Activated naive CD4-positive, alpha-beta T cell (primary cell): ENCODE measurements at places on chromosomes 1 and 21.

GRCh38 chr1:236353813-236354212 lies 40.3 kb upstream of the EDARADD start:
- no peak for DNase-seq

DNA sequence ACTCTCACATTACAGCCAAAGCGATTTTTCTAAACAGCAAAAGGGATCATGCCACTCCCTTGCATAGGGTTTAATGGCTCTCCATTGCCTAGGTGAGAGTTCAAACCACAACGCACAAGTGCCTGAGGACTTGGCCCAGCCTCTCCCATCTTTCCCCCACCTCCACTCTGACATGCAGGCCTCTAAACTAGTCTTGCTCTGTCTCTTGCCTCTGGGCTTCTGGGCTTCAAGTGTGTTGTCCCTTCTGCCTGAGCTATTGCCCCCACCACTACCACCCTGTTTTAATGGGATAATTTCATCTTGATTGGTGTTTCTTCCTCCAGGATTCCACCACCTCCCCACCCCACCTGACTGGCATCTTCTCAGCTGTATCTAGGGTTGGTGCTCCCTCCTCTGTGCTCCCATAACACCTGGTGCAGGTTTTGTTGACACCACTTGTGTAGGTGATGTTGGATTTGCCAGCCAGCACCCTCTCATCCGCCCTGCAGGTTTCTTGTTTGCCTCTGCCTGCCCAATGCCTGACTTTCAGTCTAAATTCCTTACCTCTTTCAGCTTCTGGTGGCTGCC lies 2.7 kb upstream of the ZBTB21 start:
- no peak for DNase-seq

- no peak for DNase-seq
Measured at GRCh38 chr1:67803380-67804279, 29.6 kb downstream of the GNG12 start.

- DNase-seq = no peak
Measured at GRCh38 chr21:28883931-28884330, 108.7 kb downstream of the LTN1 start.

DNA sequence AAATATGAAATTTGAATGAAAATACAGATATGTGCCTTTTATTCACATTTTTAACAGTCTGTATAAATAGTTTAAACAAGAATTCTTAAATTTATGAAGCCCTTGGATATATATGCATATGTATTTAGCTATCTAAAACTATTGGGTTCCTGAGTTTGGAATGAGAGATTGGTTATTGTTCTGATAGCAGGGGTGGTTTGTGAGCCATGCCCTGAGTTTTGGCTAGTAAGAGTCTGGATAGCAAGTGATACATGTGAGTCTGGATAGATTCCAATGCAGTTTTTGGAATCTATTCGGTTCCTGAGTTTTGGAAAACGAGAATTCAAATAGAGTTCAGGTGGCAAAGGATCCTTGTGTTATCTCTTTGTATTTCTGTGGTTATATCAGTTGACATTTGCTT lies 2.8 kb downstream of the MAN1A2 start:
- DNase-seq = no peak

DNA sequence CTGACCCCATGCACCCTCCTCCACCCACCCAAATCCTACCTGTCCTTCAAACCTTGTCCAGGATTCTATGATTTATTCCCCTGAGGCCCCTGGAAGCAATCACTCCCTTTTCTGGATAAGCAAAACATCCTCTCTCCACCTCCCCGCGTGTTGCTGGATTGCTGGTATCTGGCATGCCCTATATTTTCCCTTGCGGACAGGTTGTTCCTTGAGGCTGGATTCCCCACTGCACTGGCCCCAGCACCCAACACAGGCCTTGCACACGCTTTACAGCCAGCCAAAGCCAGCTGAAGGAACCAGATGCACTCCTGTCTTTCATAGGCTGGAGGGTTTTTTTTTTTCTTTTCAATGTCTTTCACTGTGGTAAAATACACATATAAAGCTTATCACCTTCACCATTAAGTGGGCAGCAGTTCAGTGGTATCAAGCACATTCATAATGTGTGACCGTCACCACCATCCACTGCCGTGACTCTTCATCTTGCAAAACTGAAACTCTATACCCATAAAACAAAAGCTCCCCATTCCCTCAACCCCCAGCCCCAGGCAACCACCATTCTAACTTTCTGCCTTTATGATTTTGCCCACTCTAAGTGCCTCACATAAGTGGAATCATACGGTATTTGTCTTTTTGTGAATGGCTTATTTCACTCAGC lies 50.9 kb downstream of the TOR1AIP2 start:
- DNase-seq = no peak

- no peak for DNase-seq
Measured at GRCh38 chr1:119827010-119827409, 15.8 kb upstream of the REG4 start.

DNA sequence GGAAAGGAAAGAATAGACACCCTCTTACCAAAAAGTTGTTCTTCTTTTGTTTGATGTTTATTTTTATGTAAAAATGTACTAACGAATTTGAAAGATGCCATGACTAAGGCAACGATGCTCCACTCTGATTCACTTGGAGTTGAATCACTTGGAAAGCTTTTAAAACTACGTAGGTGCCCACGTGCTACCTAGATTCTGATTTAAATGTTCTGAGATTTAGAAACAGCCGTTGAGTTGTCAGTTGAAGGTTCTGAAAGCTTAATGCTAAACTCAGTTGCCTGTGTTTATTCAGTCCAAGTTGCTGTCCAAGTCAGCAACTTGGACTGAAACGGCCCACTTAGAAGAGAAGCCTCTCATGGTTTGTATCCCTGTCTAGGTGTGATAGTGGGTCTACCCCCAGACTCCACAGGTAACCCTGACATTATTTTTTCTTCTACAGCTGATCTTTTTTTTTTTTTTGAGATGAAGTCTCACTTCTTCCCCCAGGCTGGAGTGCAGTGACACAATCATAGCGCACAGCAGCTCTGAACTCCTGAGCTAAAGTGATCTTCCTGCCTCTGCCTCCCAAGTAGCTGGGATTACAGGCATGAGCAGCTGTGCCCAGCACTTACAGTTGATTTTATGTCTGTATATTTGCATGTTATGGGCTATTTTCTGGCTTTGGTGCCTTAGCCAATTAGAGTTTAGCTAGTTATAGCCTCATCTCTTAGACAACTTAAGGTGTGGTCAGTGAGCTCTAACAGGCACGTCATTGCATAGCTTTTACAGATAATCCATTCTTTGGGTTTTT lies 1.4 kb upstream of the VAMP4 start:
- no peak for DNase-seq

DNA sequence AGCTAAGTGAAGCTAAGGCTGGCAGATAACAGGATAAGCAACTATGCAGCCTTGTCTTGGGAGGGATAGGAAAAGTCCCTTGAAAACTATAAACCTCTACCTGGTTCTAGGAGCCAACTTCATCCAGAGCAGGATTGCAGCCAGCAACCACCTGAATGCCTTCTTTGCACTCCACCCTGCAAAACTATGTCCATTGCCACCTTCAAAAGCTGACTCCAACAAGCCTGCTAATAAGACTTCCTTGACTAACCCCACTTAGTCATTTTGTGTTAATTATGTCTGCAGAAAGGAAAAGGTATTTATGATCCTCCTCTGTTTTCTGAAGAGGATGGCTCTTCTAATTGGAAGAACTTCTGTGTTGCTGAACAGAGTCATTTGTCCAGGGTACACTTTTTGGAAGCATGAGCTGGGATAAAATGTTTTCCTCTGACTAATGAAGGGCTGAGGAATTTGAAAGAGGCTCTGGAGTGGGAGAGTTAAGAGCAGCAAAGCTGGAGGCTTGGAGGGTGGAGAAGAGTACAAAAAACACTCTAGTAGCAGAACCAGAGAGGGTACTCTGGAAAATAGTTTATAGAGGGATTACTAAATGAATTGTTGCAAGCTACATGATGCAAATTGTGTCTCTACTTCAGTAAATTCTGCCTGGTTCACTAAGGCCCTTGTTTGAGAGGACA lies 9.6 kb upstream of the RIMKLA start:
- no peak for DNase-seq

DNA sequence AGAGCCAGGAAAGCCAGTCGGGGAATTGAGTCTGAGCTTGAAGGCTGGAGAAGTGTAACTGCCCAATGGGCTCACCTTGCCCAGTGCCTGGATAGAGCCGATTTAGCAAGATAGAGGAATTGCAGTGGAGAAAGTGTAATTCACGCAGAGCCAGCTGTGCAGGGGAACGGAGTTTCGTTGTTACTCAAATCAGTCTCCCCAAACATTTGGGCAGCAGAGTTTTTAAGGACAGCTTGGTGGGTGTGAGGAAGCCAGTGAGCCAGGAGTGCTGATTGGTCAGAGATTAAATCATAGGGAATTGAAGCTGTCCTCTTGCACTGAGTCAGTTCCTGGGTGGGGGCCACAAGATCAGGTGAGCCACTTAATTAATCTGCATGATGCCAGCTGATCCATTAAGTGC lies 28.4 kb upstream of the NLRP3 start:
- no peak for DNase-seq

DNA sequence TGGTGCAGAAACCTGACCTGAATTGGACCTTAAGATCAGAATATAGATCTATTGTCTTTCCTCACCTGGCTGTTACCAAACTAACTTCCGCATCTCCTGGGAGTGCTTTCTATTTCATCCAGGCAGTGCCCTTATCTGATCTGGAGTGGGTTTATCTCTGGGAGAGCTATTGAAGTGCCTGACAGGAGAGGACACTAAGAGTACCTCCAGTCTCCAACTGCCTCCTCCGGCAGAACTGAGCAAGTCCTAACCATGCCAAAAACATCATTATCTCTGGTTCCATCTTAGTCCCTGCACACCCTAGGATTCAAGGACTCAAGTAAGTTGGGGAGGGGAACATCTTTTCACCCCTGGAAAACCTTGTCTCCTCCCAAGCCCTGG lies 12.4 kb upstream of the KCNJ15 start:
- no peak for DNase-seq

DNA sequence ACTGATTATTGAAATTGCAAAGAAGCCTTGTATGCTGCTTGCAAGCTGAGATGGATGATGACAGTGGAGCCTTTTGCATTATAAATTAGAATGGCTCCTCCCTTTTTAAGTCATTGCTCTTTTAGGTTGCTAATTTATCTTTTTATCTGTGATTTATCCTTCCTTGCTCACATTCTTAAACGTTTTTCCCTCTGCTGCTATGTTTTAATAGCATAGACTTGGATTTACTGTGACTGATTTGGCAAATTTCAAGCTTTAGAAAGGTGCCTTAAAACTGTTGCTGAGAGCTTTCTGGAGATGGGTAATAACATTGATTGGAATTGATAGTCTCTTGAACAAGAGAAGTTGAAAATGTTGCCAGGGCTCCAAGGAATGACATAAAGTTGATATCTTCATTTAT lies 313.5 kb upstream of the SGIP1 start:
- no peak for DNase-seq

- peak; percentile 30 for DNase-seq
Measured at GRCh38 chr1:91404151-91405012, at the start of gene HFM1. HFM1 (minus strand) TSS chr1:91404837; CDS start chr1:91401082, 3,755 bp downstream.

GRCh38 chr1:56081173-56081572 lies 498.2 kb downstream of the PLPP3 start:
- no peak for DNase-seq

GRCh38 chr1:244154508-244154871 lies 103.4 kb downstream of the ZBTB18 start:
- DNase-seq = no peak

- no peak for DNase-seq
Measured at GRCh38 chr1:246295340-246295739, 211.7 kb downstream of the SMYD3 start.

DNA sequence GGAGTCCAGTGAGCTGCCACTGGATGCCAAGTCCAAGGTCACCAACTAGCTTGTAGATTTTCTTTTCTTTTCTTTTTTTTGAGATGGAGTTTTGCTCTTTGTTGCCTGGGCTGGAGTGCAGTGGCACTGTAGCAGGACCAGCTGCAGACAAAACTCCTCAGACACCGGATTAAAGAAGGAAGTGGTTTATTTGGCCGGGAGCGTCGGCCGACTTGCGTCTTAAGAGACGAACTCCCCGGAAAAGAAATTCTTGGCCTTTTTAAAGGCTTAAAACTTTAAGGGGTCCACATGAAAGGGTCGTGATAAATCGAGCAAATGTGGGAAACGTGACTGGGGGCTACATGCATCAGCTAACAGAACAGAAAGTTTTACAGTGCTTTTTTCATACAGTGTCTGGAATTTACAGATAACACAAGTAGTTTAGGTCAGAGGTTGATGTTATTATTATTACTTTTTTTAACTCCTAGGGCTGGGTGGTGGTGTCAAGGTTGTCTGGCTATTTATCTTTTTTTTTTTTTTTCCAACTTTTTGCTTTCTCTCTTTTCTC lies 36.4 kb upstream of the CFAP126 start:
- no peak for DNase-seq

DNA sequence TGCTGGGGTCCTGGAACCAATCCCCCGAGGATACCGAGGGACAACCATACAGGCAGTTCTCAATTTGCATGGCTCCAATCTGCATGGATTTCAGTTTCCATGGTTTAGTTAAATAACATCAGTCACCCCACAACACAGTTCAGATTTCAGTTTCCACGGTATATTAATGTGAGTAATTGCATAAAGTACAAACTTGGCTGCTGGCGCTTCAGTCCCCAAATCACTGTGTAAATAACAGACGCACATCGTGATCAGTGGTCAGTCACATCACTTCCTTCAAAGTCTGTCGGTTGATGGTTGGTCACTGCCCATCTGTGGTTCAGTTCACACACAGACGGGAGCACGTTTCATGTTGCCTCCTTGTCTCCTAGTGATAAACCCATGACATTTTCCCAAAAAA lies 66.4 kb upstream of the LPGAT1 start:
- no peak for DNase-seq

DNA sequence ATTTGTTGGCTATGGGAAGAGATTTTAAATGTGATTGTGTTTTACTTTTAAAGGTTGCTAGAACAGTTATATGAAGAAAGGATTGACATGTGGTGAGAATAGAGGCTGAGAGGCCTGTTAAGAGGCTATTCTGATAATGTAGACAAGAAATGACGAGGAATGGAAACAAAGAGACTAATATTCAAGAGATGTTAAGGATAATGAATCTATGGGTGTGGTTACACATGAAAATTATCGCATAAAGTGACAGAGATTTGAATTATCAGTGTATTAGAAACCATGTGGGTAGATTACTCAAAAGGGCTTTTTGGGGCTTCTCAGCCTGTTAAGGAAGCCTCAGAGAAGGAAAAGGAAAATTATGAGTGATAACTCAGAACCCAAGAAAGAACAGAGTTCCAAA lies 120.4 kb downstream of the MACF1 start:
- DNase-seq = no peak

- no peak for DNase-seq
Measured at GRCh38 chr1:168084396-168085231, 52.1 kb downstream of the GPR161 start.

- no peak for DNase-seq
Measured at GRCh38 chr1:228488125-228488817, 1.1 kb downstream of the RNF187 start.

GRCh38 chr1:23337869-23338268 lies 6.2 kb downstream of the HNRNPR start:
- DNase-seq = no peak
